ENCODE measurements at places on chromosomes 5 and 9. TPM values are rescaled to one million over a fixed set of nuclear protein-coding genes. Genes with fewer than 3 reads are reported as not detected.
A peak's percentile ranks its signal among the peaks of the same experiment; 100 is the strongest.

GRCh38 chr9:13361076-13361475 lies 81.6 kb upstream of the MPDZ start:
- DNase-seq = no peak

The PCDHA8 gene
- total RNA-seq = not detected

DNA sequence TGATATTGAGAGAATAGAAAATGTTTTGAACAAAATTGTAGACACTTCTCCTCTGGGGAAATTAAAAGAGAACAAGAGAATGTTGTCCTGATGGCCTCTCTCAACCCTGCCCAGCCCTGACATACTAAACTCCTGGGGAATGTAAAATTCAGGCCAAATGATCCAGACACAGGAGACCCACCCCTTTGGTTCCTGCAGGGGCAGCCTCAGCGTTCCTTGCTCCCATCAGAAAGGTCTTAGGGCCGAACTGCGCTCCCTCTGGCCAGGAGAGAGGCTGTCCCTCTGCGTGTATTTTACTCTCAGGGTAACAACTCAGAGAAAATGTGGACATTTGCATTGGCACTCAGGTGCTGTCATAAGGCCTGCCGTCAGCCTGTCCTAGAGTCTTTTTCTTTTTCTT lies 616.3 kb upstream of the KLF4 start:
- no peak for DNase-seq

The PCA3 gene
- 0.60 TPM for total RNA-seq

GRCh38 chr5:151571270-151572173 lies 19.6 kb downstream of the FAT2 start:
- no peak for DNase-seq

The GHR gene
- total RNA-seq = 76.6 TPM

DNA sequence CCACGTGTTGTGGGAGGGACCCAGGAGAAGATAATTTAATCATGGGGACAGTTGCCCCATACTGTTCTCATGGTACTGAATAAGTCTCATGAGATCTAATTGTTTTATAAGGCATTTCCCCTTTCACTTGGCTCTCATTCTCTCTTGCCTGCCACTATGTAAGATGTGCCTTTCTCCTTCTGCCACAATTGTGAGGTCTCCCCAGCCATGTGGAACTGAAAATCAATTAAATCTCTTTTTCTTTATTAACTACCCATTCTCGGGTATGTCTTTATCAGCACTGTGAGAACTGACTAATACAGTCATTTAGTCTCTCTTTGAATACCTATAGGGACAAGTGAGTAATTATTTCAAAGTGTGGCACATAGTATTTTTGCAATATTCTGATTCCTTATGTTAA lies 269.2 kb upstream of the SMARCA2 start:
- DNase-seq = no peak

- no peak for DNase-seq
Observed at GRCh38 chr9:29439961-29440360, 1866.7 kb upstream of the C9orf72 start.

DNA sequence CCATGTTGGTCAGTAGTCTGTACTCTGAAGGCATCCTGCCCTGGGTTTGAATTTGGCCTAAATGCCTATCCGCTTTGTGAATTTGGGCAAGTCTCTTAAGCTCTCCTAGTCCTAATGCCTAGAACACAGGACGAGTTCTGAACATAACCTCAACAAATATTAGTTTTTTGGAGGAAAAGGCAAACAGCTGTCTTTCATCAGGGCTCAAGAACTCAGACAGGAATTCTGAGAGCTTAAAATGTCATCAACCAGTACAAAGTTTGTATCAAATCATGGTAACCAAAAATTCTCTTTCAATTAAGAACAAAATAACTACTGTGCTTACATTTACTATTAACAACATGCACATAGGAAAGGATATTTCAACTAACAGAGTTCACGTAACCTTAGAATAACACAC lies 182.5 kb upstream of the PPP1R2B start:
- no peak for DNase-seq

DNA sequence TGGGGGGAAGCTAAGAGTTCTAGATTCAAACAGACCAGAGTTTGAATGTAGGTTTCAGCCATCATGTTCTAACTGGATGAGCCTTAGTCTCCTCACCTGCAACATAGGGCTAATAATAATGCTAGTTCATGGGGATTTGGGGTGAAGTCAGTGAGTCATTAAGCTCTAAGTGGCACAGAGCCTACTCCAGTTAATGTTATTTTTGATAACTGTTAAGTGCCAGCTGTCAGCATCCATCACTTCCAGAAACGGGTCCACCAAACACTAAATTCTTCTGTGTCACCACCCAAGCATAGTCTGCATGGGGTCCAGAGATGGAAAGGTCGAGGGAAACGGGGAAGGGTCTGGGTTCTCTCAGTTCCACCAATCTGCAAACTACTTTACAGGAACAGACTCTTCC lies 1.8 kb upstream of the TSC1 start:
- DNase-seq = no peak

The SPAG8 gene
- 0.50 TPM for total RNA-seq

The PCDHAC1 gene
- 0.28 TPM for total RNA-seq

DNA sequence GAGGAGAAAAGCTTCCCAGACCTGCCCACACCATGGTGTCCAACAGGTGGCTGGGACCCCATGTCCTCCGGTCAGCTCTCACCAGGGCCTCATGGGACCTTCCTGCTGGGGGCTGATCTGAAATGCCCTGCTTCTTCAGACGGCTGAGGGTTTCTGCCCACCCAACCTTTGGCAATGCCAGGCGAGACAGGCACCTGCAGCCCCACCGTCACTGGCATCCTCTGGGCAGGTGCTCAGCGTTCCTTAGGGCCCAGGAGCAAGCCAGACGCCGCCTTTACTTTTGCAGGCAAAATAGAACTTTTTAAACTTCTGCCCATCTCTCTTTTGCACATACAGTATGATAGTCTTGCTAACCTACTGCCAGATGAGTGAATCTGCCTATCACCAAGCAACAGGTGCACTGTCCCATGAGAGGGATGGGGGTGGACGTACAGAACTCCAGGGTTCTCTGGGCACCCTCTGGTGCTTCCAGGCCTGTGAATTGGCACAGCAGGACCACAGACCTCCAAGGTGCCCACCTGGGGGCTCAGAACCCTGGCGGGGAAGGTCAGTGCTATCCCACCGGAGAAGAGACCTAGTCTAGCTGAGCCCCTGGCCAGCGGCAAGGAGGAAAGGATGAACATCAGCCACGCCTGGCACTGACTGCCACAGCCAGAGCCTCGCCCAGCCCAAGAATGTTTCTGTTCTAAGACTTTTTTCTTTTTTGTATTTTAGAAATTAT lies 7.5 kb downstream of the OBP2B start:
- no peak for DNase-seq

The HABP4 gene
- total RNA-seq = 2.4 TPM

DNA sequence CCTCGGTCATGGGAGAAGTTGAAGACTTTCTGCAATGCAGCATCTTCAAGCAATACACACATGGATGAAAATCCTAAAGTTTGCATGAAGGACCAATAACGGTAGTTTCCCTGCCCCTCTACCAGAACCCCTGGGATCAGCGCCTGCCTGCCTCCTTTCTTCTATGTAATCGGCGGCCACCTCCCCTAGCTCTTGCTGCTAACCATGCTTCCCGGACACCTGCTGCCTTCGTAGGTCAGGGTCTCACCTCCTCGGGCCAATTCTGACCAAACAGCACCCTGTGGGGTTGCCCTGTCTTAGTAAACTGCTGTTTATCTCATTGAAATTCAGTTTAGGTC lies 388 bp upstream of the MED10 start:
- no peak for DNase-seq

The RASEF gene
- 2.4 TPM for total RNA-seq

GRCh38 chr5:128271859-128272464 lies 188.4 kb downstream of the SLC12A2 start:
- DNase-seq = no peak

- DNase-seq = no peak
Observed at GRCh38 chr5:115469904-115470516, 74.6 kb downstream of the FEM1C start.

The FREM1 gene
- 0.86 TPM for total RNA-seq

DNA sequence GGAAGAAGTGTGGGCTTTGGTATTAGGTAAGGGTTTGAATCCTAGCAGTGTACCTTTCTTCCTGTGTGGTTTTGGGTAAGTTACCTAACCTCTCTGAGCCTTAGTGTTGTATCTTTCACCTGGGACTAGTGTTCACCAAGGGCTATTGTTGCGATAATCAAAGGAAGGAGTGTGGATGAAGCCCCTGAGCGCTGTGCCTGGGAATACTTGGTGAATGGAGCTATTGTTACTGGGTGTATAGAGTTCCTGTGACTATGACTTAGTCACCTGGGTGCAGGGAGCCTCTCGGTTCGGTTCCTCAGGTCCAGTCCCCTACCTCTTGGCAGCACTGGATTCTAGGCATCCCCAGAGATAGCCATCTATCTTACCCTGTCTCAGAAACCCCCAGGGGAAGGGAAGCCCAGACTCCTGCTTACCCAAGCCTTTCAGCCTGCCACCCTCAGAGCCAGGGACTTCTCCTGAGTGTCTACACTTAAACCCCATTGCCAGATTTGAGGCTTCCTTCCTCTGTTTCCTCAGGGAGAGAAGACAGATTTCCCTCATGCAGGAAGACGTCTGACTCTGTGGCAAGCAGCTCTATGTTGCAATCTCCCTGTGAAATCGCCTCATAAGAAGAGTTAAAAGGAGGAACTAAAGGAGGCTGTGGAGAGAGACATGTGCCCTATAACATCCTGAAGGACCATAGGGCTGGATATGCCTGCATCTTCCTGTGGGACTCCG lies 181.0 kb upstream of the PITX1 start:
- DNase-seq = peak; percentile 27

The LRRC19 gene
- 0.55 TPM for total RNA-seq

DNA sequence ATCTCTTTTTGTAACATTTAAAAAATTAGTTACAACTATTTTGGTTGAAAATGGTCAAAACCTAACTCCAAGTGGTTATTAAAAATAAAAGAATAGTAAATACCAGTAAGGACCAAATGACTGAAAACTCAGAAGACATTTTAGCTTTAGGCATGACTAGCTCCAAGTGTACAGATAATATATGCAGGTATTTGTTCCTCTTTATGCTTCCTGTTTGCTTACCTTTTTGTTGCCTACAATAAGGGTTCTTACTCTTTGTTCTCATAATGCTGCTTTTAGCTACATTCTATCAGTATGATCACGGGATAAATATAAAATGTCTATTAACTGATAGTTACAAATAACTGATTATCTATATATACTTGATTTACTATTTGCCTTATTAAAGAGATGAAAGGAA lies 259.6 kb downstream of the CDH12 start:
- no peak for DNase-seq

The GFPT2 gene
- total RNA-seq = 0.78 TPM

DNA sequence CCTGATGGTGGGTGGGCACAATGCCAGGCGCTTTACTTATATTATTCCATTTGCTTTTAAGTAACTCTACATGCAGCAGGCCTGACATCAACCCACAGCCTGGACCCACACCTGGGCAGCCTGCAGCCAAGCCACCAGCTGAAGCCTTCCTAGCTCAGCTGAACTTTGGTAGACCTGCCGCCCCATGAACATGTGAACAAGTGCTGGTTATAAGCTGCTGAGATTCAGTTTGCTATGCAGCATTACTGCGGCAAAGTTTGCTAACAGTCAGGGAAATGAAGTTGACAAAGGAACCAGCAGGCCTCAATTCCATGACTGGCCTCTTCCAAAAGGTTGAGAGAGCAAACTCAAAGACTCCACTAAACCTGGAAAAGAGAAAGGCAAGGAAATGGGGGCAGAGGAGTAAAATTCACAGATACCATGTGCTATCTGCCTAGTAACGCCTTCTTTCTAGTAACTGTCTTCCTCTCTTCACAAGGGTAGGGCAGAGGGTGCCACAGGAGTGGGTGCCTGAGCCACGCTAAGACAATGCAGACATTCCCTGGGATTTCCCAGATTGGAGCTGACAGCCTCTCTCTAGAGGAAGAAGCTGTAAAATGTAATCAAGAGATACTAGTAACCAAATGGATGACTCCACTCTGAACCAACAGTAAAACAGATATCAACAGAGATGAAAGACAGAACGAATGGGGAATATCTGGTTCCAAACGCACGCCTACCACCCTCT lies 2.9 kb downstream of the BOD1 start:
- DNase-seq = peak; percentile 51

DNA sequence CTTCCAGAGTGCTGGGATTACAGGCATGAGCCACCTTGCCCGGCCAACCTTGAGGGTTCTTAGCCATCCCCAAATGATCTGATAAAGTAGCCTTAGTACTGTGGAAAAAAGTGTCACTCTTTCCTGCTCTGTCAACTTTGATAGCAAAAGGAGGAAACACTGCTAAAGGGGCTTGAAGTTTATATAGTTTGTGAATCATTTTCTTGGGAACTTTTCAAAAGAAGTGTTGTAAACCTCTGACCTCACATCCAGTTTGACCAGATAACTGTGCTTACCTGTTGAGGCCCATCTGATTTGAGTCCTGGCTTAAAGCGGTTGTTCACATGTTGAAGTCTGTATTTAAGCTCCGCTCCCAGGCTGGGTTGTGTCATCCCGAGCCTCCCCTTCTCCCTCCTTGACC lies 303.3 kb downstream of the DOCK8 start:
- no peak for DNase-seq

DNA sequence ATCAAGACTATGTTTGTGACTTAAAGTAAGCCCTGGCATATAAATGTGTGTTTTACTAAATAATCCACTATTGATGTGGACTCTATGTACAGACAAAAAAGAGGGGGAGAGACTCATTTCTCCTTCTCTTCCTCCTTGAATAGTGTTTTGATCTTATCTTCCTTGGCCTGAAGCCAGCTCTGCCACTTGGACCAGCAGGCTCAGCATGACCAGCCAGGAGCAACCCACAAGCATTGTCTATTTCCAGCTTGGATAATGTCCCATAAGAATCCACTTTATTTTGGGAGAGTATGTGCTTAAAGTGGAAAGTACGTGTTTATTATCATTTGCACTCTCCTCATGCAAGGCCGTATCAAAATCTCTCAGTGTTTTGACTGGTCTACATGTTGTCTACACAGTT lies 23.8 kb upstream of the SLC46A2 start:
- no peak for DNase-seq

DNA sequence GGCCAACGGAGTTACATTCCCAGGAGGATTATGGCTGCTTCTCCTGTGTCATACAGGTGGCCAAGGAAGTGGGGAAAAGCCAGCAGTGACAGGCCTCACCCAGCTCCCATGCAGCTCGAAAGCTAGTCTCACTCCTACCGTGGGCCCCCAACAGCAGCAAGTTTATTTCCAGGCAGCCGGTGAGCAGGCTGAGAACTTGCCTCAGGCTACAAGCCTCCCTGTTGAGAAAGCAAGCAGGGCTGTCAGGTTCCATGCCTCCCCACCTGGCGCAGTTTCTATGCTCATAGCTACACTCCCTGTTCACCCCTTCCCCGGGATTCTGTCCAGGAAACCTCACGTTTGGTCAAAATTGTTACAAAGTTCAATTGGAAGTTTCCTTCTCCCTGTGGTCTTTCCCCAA lies 27.5 kb upstream of the DNAH5 start:
- no peak for DNase-seq

GRCh38 chr5:135100431-135100830 lies 66.4 kb upstream of the PITX1 start:
- DNase-seq = no peak

DNA sequence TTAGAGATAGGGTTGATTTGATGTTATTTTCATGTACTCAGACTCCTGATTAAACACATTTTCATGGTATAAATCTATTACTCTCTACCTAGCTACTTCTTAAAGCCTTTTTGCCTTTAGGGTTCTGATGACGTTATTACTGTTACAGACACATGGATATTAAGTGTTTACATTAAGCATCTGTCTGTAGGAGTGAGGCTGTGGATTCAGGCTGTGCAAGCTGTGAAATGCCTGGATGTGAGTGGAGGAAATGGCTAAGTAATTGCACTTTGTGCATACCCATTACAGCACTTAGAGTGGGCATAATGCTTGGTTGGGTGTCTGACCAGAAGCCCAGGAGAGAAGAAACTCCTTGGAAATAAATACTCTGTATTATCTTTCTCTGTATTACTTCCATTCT lies 186.8 kb downstream of the SNX18 start:
- no peak for DNase-seq

The BDP1 gene
- total RNA-seq = 8.2 TPM

The C1QTNF2 gene
- total RNA-seq = not detected

Measured in left lobe of liver (tissue), 2 donors.